ENCODE measurements at places on chromosomes 6 and 20.

DNA sequence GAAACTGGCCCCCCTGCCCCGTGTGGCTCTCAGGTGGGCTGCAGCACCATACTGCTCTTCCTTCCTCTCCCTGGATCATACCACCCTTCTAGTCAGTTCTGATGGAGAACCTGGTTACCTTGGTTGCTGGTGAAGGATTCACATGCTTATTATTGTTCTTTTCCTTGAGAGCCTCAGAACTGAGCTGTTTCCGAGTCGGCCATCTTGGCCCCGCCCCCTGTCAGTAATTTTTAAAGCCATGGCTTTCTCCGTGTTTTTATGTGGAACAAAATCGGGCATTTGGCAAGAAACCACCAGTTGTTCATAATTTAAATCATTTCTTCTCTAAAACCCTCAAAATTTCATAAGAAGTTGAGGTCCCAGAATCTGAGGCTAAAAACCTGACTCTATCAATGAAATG, 493.8 kb downstream of the NKAIN2 start:
- no peak for DNase-seq

DNA sequence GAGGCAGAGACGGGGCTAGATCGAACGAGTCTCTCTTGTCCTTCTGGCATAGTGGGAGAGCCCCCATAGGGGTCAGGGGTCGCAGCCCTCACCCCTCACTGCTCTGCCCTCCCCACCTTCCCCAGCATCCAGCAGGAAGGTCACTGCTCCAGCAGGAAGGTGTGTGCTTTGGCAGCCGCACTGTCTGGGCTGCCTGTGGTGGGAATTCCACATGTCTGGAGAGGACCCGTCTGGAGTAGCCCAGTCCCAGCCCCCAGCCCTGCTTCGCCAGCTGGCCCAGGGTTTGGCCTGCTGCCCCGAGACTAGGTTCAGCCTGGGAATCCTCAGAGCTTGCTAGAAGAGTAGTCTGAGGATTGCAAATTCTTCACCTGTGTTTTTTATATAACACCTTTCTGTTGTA, 2.5 kb upstream of the R3HDML start:
- no peak for DNase-seq

GRCh38 chr6:142666599-142667185, 278.3 kb downstream of the HIVEP2 start:
- DNase-seq = no peak

GRCh38 chr6:72218125-72218524, 331.8 kb downstream of the RIMS1 start:
- peak; percentile 68 for DNase-seq

- no peak for DNase-seq
These were observed 48.0 kb downstream of the NFATC2 start for GRCh38 chr20:51494241-51495110.

DNA sequence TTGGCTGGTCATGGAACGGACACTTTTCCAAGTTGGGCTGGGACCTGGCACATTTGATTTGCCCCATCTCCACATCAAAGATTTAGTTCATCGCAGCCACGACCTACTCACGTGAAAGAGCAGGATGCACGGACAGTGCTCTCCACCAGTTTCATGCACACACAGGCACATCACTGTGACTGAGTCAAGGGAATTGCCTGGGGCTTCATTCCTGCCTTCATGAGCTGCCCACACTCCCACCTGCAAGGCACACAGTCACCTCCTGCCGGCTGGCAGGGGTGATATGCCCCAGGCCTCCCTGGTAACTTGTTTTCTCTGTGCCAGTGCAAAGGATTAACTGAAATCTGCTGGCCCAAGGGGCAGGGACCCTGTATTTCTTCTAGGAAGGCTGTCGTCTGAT, 23.3 kb upstream of the CST1 start:
- DNase-seq = peak; percentile 23

GRCh38 chr6:141403103-141403502, 729.6 kb upstream of the GJE1 start:
- no peak for DNase-seq

DNA sequence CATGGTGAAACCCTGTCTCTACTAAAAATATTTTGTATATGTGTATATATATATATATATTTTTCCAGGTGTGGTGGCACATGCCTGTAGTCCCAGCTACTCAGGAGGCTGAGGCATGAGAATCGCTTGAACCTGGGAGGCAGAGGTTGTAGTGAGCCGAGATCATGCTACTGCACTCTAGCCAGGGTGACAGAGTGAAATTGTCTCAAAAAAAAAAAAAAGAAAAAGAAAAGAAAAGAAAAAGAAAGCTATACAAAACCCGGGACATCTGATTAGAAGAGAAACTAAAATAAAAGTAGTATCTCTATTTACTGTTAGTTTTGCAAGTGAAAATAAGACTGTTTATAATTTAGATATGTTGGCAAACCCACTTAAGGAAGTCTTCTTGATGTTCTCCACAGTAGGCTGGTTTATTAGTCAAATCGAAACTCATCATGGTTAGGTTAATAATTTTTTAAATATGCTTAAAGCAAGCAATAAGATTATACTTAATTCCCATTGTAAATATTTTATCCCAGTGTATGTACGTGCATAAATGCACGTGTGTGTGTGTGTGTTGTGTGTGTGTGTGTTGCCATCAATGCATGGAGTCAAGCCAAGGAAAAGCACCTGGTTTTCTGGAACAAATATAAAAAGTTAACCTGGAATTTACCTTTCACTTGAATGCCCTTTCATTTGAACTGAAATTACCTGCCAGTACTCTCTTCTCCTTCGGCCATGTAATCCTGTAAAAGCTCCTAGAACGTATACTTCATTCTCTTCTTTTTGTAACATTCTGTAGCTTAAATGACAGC, 7.1 kb downstream of the VNN2 start:
- DNase-seq = no peak

DNA sequence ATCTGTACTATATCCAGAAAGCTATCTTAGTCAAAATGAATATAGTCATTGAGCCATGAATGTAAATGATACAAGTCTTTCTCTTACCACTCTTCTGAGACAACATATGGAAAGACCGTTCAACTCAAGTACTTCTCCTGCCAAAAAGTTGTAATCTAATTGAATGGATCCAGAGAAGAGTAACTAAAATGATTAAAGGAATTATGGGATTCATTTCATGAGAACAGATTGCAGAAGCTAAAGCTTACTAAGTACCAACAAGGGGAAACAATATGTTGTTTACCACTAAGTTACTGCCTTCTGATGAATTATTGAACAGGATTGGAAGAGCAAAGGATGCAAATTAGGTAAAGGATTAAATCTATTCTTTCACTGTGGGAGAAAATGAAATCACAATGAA, 2.0 kb upstream of the LGSN start:
- no peak for DNase-seq

GRCh38 chr6:15343490-15344191, 97.8 kb downstream of the JARID2 start:
- DNase-seq = no peak

DNA sequence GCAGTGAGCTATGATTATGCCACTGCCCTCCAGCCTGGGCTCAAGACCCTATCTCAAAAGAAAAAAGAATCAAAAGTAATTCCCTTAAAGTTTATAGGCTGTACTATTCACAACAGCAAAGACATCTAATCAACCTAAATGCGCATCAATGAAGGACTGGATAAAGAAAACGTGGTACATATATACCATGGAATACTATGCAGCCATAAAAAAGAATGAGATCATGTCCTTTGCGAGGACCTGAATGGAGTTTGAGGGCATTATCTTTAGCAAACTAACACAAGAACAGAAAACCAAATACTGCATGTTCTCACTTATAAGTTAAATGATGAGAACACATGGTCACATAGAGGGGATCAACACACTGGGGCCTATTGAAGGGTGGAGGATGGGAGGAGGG, 16.7 kb downstream of the ZNFX1 start:
- no peak for DNase-seq

GRCh38 chr6:68633972-68634725, 933 bp upstream of the ADGRB3 start:
- peak; percentile 3 for DNase-seq

GRCh38 chr6:90003069-90003795, 109.0 kb downstream of the GJA10 start:
- DNase-seq = no peak

DNA sequence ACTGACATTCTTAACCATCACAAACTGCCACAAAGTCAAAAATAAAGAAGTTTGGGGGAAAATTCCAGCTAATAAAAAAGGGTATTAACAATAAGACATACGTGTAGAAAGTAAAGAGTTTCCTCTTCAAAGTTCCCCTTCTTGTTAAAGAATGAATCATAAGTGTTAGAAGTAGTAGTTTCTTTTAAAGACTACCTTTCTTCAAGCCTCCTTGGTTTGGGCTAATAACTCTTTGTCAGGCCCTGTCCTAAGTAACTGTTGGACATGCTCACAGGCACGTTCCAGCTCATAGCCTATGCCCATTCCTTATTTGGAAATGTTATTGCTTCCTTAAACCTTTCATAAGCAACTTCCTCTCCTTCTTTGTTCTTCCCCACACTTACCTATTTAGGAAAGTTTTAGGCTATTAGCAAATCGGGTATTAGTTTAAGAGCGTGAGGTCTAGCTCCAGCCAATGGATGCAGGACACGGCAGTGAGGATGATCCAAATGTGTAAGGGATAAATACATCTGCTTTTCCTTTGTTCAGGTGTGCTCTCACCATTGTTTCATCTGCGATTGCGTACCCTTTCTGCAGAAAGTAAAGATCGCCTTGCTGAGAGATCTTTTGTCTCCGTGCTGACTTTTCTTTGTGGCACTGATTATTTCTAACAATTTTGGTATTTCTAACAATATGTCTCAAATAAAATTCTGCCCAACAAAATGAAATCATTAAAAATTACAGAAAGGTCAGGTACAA, 64.9 kb downstream of the CHD6 start:
- DNase-seq = no peak

DNA sequence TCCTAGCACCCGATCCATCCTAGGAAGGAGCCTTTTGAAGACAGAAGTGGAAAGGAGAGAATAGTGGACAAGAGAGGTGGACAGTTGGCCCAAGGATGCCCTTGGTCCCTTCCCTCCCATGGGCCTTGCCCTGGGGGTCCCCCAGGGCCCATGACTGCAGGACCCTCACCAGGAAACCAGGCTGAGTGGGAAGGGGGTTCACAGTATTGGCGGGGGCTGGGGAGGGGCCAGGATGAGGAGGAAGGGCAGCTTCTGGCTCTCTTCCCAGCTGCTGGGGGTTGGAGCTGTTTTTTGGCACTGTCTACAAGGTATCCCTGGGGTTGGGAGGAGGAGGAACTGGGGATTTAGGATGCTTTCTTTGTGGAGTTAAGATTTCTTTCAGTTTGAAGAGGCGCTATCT, 4.0 kb upstream of the DSN1 start:
- DNase-seq = no peak

DNA sequence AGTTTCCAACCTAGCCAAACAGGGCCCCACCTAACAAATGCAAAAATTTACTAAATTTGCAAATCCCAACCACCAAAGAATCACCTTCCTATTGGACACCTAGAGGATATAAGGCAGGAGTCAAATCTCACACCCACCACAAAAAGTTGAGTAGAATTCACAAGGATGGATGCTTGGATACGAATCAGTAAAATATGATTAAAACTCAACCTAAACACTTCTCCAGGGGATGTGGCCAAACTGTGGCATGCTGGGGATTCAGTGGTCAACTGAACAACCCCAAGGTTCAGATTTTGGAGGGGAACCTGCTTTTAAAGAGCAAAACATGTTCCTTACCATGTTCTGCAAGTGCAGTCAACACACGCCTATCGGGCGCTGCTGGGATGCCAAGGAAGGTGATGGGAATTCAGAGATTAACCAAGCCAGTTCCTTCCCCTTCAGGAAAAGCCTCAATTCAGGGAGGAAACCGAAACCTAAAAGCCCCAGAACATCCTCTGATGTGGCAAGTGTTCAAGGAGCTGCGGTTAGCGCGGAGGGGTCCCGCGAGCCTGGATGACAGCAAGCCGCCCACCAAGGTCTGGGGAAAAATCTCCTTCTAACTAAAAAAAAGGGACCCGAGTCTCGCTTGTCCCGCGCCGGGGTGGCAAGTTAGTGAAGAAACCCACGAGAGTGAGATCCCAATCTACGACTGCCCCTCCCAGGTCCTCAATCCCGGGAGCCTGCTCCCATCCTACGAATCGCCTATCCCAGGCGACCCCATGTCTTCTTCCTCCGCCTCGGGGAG, 902 bp downstream of the SAMHD1 start:
- DNase-seq = peak; percentile 82

- peak; percentile 71 for DNase-seq
These were observed 28.8 kb downstream of the GCM1 start for GRCh38 chr6:53119772-53120409.

- DNase-seq = no peak
These were observed 4.1 kb upstream of the CRYBG1 start for GRCh38 chr6:106356378-106356777.

- DNase-seq = no peak
These were observed 28.7 kb downstream of the MYB start for GRCh38 chr6:135209803-135210202.

DNA sequence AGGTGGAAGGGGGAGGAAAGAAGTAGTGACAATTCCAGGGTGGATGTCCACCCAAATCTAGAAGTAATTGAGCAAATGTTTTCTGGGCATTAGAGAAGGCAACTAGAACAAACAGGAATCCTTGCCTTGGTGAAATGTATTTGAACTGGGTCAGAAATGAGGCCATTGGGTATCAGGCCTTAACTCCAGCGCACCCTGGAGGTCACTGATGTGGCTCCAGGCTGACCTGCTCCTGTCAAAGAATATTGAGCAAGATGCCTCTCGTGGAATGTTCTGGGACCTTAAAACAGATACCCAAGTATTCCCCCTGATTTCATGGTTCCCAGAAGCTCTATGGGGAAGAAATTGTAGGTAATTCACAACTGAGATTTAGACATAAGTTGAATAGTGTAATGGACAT, 6.9 kb downstream of the HLA-DPB1 start:
- peak; percentile 36 for DNase-seq

GRCh38 chr6:138162955-138163575, 1.3 kb downstream of the ARFGEF3 start:
- DNase-seq = no peak

Measured in ELR (cell line).